ENCODE measurements at places on chromosomes 6 and 20.

GRCh38 chr6:75084018-75084417 lies 121.8 kb downstream of the COL12A1 start:
- DNase-seq, result no peak

DNA sequence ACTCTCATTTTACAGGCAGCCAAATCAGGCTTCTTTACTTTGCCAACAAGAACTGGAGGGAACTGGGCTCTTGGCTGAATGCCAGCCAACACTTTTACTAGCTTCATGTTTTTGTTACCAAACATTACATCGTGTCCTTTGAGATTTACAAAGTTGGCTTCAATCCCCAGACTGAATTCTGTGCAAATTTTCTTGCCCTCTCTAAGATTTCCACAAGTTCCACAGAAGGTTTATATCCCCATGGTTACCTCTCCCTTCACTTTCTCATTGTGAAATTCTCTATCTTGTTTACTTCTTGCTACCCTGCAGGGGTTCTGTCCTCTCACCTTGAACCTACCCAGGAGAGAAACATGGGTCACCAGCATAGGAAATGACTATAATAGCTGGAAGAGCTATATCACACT lies 37.6 kb upstream of the PLCB1 start:
- DNase-seq, result no peak

DNA sequence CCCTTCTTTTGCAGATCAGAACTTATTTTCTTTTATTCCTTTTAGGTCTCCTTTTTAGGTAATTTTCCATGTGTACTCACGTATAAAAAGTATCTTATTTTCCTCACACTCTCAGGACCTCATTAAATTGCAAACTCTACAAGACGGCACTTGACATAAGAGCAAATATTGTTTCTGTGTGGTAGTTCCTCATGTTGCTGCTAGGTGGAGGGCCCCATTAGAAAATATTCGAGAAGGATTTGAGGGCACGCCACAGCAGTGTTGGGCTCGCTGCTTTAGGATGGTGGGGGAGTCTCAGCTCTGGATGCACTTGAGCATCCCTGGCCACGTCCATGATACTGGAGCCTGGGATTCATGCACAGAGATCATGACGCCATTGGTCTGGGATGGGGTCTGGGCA lies 64.9 kb upstream of the ZFP64 start:
- DNase-seq, result no peak

- DNase-seq, result no peak
These were observed 6.1 kb upstream of the PM20D2 start for GRCh38 chr6:89139509-89140346.

- DNase-seq, result no peak
These were observed 292.2 kb downstream of the PACRG start for GRCh38 chr6:163019926-163020325.

- no peak for DNase-seq
These were observed 54.6 kb downstream of the GMDS start for GRCh38 chr6:2190661-2191389.

DNA sequence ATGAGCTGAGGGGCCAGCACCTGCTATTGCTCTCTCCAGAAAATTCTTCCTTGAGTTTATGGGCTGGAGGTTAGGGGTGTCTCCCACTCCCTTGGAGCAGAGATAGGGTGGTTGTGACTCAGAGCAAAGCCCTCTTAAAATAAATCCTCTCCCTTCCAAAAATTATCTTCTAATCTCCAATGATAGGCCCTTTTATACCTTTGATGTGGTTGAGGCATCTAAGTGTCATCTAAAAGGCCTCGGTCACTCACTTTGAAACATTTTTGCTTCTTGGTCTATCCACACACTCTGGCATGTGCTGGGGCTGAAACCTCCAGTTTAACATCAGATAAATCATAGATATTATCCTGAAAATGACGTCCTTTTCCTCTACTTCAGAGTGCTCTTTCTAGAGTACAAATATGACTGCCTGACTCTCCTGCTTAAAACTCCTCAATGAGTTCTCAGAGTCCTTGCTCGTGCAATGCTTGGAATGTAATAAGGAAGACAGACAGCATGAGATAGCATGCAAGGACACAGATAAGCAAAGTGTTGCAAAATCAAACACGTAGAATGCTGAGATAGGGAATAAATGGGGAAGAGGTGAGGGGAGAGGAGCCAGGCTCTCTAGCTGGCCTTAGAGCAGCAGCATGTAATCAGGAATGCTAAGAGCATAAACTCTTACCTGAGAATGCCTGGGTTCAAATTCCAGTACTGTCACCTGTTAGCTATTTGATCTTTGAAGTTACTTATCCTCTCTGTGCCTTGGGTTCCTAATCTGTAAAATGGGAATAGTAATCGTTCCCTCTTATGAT lies 374.1 kb upstream of the CITED2 start:
- DNase-seq, result no peak

- DNase-seq, result no peak
These were observed 12.7 kb upstream of the SIRT5 start for GRCh38 chr6:13561624-13562267.

DNA sequence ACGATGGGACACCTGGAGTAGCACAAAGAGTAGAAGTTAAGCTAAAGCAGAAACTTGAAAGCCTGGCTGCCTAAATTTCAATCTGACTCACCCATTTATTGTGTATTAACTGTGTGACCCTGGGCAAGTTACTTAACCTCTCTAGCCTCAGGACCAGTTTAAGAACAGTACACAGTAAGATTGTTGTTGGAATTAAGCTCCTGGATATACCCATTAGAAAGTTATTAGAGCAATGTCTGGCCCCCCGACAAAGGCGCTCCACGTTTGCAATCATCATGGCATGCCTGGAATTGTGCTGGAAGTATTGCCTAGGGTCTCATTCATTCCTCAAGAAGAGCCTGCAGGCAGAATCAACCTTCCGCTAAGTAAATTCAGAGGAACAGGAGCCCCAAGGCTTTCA lies 1.4 kb downstream of the SDC4 start:
- no peak for DNase-seq

GRCh38 chr6:110039981-110040383 lies 61.9 kb downstream of the GPR6 start:
- peak; percentile 61 for DNase-seq

DNA sequence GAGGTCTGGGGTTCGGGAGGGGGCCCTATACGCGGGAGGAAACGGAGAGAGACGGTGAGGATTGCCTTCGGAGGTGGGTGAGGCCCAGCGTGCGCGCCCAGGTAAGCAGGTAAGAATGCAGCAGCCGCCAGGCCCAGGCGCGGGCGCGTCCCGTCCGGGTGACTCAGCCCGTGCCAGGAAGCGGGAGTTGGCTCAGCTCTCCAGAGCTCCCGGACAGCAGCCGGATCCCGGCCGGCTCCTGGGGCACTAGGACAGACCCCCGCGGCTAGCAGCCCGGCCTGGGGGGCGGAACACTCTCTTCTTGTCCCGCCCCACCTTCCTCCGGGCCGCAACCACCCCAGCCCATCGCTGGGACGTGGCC lies 1.5 kb upstream of the MDFI start:
- DNase-seq, result no peak

GRCh38 chr6:134058622-134059366 lies 6.4 kb upstream of the SLC2A12 start:
- DNase-seq, result no peak

- no peak for DNase-seq
These were observed 2.0 kb downstream of the SOX4 start for GRCh38 chr6:21595285-21596144.

DNA sequence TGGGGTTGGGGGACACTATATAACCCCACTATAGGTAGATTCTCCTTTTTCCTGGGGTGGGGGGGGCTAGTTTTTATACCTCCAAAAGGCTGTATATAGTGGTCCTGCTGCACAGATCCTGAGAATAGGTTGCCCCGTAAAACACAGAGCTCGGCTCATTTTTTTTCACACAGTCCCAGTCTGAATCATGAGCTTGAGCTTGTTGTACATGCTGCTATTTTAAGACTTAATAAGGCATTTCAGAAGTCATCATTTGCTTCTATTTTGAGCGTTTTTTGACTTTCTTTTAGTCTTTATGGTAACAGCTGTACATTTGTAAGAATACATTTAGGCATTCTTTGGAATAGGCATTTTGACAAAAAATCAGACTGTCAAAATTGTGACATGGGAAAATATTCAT lies 30.5 kb downstream of the SLC9A8 start:
- DNase-seq, result no peak

DNA sequence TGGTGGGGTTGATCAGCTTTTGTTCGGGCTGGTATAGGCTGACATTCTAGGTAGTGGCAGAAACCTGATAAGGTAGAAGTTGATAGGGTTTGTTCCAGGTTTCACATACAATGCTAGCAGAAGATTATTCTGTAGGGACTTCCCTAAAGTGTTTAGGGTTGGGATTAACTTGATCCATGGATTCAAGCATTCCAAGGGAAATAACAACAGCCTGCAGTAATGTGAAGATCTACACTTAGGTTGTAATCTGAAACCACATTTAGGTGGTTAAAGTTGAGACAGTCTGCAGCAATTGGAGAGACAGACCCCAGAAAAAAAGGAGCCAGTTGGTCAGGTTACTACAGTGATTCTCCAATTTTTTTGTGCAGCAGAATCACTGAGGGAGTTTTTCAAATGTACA lies 56.1 kb downstream of the GJA1 start:
- DNase-seq, result no peak

DNA sequence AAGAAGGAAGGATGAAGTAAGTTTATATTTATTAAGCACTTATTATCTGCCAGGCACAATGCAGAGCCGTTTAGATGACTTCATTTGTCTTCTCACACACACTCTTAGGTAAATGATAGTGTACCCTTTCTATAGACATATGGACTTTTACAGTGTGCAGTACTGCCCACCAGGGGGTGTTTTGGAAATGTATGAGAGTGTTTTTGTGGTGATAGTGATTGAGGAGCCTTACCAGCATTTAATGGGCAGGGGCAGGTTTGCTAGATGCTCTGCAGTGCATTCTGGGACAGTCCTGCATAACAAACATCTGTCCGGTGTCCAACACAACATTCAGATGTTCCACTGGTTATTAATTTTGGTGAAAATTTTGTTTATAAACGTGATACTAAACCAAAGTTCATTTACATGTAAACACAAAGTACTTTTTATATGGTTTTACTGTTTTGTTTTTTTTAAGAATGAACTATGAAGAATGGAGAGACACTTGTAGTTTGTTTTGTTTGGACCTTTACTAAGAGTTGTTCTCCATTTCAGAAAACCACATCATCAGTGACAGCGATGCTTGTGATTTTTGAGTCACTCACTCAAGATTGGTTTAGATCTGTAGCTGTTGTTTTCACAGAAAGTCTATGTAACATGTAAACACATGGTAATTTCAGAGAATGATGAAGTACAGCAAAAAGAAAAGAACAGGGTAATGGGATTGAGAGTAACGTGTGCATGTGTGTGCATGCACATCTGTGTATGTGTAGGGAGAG lies 19.9 kb downstream of the KCNS1 start:
- no peak for DNase-seq

- no peak for DNase-seq
These were observed 1.7 kb upstream of the GMPR start for GRCh38 chr6:16236631-16237199.

DNA sequence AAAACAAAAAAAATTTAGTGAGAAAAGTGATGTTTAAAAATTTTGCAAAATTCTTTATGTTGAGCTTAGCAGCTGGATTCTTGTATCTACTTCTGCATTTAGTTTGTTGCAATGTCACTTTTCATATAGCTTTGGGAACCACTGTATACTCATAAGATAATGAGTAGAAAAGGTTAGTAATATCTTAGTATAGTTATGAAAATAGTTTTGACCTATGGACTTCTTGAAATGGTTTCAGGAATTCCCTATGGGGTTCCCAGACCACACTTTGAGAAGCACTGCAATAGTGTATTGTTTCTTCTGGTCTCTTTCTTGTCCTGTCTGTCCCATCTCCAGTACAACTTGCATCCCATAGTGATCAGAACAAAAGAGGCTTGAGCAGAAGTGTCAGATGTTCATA lies 29.4 kb downstream of the PPP1R16B start:
- no peak for DNase-seq

DNA sequence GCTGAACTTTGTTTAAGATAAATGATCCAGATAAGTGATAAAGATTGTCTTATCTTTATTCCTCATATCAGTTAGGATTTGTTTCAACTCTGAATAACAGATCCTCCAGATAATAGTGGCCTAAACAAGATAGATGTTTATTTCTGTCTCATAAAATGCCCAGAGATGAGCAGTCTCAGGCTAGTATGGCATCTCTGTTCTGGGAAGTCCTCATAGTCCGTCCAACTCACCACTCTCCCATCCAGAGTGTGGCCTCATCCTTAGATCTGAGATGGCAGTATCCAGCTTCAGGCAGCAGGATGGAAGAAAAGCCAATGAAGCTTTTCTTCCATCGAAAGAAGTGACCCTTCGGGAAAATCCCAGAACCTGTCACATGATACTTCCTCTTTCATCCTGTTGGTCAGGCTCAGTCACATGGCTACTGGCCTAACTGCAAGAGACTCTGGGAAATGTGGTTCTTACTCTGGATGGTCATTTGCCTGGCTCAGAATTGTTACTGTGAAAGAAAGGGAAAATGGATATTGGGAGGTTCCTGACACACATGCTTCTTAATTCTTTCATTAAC lies 29.4 kb upstream of the TAGAP start:
- DNase-seq, result peak; percentile 2

GRCh38 chr6:155325700-155326516 lies 11.6 kb upstream of the TFB1M start:
- no peak for DNase-seq

DNA sequence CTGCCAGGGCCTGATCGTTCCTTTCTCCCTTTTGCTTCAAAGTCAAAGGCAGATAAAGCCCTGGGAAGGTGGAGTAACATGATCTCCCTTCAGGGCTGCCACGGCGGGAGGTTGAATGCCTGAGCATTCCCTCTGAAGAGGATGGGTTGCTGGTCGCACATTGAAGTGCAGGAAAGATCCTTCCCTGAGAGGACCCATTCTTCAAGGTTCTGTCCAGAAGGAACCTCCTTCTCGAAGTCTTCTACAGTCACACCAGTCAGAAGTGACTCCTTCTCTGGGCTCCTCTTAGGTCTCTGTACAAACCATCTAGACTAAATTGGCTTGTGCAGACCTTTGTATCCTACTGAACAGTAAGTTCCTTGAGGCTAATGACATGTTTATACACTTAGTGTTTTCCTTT lies 192.6 kb upstream of the VGLL2 start:
- no peak for DNase-seq

- DNase-seq, result no peak
These were observed 6.5 kb upstream of the PREX1 start for GRCh38 chr20:48834278-48834677.

- DNase-seq, result peak; percentile 28
These were observed 10.5 kb upstream of the PCMTD2 start for GRCh38 chr20:64244870-64245603.

DNA sequence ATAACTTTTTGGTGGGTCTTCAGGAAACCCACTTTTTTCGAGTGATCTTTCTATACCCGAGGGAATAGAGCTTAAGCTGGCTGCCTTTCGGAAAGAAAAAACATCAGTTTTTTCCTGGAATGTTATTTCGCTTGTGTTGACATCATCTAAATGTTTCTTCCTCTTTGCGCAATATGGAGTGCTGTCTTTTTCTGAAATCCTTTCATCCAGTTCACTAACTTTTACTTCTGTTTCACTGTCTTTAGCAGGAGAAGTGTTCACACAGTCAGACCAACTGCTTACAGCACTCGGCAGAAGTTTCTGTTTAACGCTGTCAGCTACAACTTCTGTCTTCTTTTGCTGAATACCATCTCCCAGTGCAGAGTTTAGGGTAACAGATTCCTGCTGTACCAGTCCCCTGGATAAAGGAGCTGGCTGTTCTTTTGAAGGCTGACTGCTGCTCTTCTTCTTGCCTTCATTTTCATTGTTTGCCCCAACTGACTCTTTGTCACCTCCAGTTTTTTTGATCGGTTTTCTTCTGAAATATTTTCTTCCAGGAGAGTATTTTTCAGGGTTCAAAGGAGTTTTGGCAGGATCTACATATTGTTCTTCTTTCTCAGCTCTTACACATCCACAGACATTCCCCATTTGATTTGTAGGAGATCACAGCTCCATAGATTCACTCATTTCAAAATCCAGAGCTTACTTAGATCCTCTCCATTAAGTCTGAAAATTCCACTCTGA lies 50.0 kb upstream of the DST start:
- no peak for DNase-seq
